AG08396 (cell line): ENCODE measurements at places on chromosomes 5 and 9.

- no peak for DNase-seq
These were observed 15.7 kb downstream of the NFX1 start for GRCh38 chr9:33306037-33306436.

- peak; percentile 41 for DNase-seq
These were observed 293.0 kb downstream of the ZNF608 start for GRCh38 chr5:124453221-124454051.

- no peak for DNase-seq
These were observed 9.2 kb downstream of the RAB14 start for GRCh38 chr9:121192518-121192917.

GRCh38 chr5:14640765-14641164, 23.8 kb upstream of the OTULIN start:
- no peak for DNase-seq

DNA sequence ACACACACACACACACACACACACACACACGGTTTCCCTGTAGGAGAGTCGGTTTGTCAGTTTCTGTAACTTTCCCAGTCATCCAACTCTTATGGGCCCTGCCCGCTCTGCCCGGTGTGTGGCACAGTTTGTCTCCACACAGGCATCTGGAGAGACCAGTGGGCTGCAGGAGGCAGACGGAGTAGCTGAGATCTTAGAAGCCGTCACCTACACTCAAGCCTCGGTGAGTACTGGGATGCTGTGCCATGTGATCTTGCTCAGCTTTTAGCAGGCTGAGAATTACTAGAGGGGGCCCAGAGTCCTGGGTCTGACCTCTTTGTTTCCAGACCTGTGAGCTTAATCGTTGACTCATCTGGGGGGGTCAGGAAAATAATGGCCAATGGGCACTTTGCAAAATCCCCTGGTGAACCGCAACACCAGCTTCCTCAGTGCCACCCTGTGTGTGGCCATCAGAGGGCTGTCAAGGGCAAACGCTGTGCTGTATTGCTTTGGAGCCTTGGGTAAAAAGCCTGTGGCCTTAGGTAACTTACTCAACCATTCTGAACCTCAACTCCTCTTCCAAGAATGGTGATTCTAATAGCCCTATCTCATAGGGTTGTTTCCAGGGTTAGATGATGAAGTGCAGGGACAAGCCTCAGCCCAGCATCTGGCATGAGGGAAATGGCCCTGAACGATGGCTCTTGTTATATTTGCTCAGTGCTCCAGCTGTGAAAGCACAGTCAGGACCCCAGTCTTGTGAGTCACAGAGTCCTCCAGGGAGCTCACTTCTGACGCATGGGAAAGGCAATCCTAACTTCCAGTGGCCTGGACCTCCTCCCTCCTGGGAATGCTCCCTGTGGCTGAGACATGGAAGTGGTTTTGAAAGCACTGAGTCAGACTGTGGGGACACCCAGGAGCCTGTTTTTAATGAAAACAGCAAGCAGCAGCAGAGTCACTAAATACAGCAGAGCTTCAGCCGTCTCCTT, 45.6 kb downstream of the COL15A1 start:
- peak; percentile 92 for DNase-seq

DNA sequence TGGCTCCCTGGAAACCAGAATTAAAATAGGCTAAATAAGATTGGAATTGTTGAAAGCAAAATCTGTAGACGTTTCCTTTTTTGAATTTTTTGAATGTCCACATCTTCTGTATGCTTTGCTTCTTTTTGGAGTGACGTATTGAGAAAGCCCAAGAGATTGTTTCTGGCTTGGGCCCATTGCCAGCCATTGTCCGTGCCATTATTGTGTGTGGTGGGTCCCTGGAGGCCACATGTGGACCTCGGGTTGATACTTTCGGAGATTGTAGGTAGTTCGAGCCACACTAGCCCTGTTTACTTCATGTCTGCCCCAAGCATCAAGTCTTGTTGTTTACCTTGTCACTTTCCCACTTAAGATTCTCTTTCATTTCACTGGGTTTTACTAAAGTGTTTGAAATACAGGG, 106.0 kb downstream of the PALM2AKAP2 start:
- DNase-seq, result no peak

- DNase-seq, result no peak
These were observed 26.6 kb upstream of the POMT1 start for GRCh38 chr9:131475956-131476776.

DNA sequence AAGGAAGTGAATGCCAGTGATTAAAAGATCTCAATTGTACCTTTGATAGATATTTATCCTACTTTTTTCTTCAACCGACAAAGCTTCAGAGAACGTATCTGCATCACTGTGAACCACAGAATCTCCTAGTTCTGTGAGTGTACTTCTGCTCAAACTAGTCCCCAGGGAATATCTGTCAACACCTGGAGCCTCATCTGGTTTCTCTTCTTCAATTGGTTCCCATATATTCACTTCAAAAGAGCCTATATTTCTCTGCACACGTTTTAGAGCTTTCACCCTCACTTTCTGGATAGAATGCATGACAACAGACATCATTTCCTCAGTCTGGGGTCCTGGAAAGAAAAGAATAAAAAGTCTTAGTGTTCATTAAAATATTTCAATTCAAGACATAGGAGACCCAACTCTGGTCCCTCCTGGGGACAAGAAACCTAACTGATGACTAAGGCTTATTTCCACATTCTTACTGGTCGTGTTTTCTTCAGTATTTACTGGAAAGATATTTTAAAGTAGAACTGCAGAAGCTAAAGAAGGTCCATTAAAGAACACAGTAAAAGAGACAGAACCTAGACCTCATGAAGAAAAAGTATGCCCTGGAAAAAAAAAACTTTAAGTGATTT, 64.3 kb downstream of the CPLANE1 start:
- DNase-seq, result no peak

DNA sequence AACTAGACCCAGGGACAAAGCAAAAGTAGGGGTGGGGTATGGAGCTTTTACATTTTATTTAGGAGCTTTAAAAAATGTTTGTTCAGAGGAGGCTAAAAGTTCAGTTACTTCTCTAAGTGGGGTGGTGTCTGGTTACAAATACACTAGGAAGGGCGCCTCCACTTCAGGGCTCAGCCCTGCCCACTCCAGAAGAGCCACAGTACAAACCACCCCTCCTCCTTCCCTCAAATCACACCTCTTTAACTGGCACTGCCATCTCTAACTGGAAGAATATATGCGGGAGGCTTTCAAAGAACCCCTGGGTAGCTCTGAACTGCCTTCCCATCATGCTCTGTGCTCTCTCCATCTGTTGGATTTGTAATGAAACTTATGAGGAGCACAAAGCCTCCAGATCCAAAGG, 98.8 kb upstream of the NFIB start:
- DNase-seq, result no peak

DNA sequence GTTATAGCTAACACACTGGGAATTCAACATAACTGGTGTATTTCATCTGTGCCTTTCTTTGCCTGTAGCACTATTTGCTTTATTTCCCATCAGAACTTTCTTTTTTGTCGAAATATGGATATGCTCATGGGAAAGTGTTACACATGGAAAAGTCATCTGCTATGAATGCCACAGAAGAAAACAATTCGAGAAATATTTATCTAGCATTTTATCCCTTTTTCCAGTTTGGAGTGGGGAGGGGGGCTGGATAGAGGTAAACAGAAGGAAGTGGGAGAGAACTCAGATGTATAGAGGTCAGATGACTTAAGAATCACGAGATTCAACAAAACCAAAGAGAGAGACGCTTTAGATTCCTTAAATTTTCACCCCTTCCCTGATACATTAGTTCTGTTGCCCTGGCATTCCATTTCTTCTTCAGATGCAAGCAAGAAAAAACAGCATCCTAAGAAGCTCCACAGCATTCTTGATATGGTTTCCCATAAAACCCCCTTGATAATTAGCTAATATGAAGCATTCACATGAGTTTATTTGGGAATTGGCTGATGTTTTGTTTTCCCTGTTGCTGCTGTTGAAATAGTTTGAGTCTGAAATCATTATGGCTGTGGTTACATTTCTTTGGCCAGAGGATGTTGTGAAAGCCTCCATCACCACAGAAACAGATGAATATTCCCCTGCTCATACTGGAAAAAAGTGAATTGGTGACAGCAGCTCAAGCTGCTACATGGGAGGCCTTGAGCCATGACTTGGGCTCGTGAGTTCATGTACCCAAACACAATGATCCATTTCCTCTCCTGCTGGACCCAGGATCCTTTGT, 335.8 kb upstream of the DAB2 start:
- peak; percentile 58 for DNase-seq

DNA sequence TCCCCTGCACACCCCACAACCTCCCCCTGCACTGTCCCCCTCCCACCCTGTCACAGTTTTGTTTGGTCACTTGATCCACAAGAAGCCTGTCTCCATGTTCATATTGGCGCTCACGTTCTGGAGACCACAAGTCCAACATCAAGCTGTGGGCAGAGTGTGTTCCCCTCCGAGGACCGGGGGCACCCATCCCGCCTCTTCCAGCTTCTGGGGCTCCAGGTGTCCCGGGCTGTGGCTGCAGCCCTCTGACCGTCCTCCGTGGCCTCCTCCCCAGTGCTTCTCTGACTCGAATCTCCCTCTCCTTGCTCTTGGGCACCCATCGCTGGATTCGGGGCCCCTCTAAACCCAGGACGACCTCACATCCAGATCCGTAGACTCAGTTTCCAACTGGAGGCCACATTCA, 49.2 kb downstream of the PLEKHG4B start:
- DNase-seq, result peak; percentile 9

GRCh38 chr5:15566306-15566705, 66.3 kb downstream of the FBXL7 start:
- no peak for DNase-seq

DNA sequence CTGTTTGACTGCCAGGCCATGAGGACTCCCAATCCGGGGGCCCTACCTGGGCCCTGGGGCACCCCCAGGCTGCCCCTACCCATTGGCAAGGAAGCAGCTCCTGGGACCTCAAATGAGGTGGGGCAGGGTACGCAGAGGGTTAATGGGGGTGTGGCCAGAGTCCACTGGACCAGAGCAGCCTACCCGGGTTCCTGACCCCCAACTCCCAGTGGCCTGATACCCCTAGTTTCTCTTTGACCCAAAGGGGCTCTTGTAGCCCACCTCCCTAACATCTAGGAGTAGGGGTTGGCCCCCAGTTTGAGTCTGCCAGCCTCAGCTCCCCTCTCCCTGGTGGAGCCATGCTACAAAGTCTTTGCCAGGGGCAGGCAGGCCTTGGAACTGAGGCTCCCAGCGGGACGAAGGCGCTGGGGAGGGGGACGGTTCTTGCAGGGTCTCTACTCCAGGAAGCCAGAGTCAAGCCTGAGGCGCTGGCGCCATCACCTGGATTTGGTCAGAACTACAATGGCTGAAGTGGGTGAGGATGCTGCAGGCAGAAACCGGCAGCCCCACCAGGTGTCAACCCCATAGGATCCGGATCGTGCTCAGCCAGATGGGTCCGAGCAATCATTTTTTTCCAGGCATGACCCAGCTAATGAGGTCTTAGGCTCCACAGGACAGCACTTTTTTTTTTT, 8.4 kb upstream of the CERCAM start:
- peak; percentile 61 for DNase-seq

GRCh38 chr5:80152778-80153177, 103.1 kb downstream of the SERINC5 start:
- no peak for DNase-seq

DNA sequence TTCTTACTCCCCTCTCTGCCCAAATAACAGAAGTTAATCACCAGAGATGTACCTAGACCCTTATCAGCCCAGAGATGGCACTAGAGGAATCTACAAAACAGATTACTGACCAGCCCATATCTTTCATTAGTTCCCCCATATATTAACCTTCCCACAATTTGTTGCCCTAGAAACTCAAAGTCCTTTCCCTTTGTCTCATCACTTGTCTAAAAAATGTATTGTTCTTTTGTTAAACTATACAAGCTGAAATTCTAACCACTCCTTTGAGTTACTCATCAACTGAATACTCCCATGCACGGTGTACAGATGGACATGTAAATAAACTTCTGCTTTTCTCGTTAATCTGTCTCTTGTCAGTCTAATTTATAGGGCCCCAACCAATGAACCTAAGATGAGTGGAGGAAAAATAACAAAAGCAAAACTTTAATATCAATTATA, 130.9 kb downstream of the CCDC192 start:
- no peak for DNase-seq

GRCh38 chr5:76861612-76862011, 11.8 kb downstream of the S100Z start:
- DNase-seq, result peak; percentile 21

DNA sequence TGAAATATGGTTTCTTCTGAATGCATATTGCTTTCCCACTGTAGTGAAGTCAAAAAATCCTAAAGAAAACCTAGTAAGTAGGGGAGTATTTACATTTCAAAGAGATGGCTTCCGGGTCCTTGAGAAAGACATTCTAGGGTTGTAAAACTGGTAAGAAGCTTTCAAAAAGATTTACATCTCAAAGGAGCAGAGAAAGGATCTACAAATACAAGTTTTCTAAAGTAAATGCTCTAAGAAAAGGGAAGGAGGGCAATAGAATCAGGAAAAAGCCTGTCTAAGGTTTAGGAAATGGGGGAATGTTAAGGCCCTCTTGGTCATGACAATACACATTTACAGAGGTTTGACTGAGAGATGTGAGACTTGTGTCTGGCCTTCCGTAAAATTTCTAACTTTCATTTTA, 16.7 kb upstream of the TRPC7 start:
- no peak for DNase-seq

- no peak for DNase-seq
These were observed 28.6 kb upstream of the CTNNA1 start for GRCh38 chr5:138724470-138725146.

DNA sequence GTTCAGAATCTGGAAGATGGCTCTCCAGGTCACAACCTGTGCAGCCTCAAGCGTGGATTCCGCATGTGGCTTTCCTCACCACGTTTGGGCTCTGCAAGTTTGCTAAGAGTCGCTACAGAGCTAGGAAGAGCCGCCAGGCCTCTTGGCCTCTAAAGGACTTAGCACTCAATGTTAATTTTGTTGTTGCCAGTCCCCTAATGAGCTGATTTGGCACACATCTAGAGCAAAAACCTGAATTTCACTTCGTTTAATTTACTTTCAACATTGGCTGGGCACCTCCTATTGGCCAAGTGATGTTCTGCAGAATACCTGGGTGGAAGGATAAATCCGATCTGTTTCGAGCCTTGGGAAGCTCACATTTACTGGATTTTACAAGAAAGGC, 65.8 kb upstream of the UNC5A start:
- peak; percentile 3 for DNase-seq

DNA sequence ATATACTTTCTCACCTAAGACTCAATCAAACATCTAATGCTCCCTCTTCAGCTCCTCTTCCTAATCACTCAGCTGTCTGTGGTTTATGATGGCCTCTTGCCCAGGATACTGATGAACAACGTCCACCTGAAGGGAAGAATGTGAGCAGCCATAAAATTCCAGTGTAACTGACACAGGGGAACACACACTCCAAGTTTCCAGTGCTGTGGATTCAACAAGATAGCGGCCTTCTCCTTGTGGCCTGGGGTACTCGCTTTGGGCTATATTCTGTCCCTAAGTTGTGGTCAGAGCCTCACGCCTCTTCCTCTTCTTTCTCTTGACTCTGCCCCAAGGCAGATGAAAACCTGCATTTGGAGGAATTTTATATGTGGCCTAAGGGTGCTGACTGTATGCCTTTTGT, 11.7 kb downstream of the B4GALT1 start:
- no peak for DNase-seq

DNA sequence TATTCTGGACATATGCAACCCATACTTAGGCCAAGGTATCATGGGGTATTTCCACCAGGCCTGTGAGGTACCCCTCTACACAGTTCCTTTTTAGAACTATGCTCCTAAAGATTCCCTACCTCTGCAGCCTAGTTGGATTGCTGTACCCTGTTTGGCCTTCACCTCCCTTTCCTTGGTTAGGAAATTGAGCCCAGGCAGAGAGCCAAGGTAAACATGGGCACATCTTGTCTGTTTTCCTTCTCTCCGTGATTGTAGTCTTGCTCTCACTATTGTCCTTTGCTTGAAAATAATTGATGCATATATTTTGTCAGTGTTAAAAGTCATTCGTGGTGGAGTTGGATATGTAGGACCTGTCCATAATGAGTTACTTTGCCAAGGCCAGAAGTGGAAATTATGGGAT, 26.7 kb downstream of the BDP1 start:
- DNase-seq, result no peak
